GM10248 (cell line): ENCODE measurements at places on chromosomes 12 and 14.

GRCh38 chr12:55314043-55314442 lies at the start of gene OR6C1:
TSS of gene OR6C1 (plus strand) at chr12:55314343. CDS start at chr12:55320600, 6,257 bp downstream.
- no peak for DNase-seq

- no peak for DNase-seq
Observed at GRCh38 chr12:12384571-12385340, 27.9 kb downstream of the BORCS5 start.

- DNase-seq: no peak
Observed at GRCh38 chr14:68266998-68267397, 447.4 kb downstream of the RAD51B start.

DNA sequence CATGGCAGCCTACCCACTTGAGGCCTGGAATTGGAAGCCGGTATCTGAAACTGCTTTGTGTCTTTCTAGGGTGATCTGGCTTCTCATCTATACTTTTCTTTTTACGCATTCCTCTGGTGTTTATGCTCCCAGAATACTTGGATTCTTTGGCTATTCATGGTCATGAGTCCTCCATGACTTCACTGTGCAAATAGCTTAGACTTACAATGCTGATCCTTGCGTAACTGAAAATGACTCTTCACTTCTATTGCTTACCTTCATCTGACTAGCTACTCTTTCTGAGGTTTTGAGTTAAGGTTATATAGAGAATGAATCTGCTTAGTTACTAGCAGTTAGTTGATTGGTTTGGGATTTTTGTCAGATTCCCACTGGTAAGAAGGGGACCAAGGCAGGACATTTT lies 121.7 kb upstream of the NOVA1 start:
- DNase-seq: no peak

- no peak for DNase-seq
Observed at GRCh38 chr12:52632656-52633055, 14.3 kb upstream of the KRT73 start.

GRCh38 chr12:89213139-89213538 lies 139.2 kb downstream of the DUSP6 start:
- DNase-seq: no peak

- DNase-seq: no peak
Observed at GRCh38 chr14:105709281-105710118, 183.1 kb downstream of the TMEM121 start.

GRCh38 chr14:36021030-36021422 lies 155.5 kb downstream of the PTCSC3 start:
- no peak for DNase-seq

- no peak for DNase-seq
Observed at GRCh38 chr12:27866373-27867101, 86.5 kb upstream of the MANSC4 start.

DNA sequence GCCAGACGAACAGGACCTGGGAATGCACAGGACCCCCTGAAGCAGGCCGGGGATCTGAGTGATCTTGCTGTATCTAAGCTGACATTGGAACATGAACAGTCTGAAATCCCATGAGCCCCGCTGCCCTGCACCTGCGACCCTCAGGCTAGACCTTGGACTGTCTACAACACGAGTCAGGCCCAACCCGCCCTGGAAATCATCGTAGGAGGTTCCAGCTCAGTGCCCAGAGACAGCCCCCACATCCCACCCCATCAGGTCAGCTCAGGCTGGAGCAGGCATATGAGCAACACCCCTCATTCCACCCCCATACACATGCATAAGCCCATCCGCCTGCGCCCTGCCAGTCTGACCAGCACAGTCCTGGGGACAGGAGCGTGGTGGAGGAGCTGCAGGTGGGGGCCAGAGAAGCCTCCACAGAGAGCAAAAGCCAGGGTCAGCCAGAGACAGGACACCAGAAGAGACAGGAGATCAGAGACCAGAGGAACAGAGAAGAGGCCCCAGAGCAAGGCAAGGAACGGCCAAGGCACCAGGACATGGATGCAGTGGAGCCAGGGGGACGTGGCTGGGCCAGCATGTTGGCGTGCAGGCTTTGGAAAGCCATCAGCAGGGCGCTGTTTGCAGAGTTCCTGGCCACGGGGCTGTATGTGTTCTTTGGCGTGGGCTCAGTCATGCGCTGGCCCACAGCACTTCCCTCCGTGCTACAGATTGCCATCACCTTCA lies at the start of gene AQP6:
TSS of gene AQP6 (plus strand) at position 307 of the 720 bp plus-strand sequence. CDS start at position 534, 227 bp downstream.
- no peak for DNase-seq

DNA sequence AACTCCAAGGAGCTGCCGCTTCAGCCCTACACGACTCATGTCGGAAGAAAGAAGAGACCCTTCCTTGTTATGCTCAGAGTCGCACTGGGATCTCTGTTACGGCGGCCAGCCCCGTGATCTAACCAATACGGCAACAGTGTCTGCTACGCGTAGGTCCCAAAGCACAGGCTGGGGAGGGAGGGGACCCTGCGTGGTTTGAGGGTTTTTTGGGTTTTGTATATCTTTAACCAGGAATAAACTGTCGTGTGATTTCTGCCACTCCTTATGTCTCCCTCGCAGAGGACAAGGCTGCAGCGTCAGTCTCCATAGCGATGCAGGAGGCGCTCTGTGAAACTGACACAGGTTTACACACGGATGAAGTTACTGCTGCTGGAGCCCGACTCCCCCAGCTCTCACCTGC lies 60.0 kb upstream of the DIO3 start:
- no peak for DNase-seq

DNA sequence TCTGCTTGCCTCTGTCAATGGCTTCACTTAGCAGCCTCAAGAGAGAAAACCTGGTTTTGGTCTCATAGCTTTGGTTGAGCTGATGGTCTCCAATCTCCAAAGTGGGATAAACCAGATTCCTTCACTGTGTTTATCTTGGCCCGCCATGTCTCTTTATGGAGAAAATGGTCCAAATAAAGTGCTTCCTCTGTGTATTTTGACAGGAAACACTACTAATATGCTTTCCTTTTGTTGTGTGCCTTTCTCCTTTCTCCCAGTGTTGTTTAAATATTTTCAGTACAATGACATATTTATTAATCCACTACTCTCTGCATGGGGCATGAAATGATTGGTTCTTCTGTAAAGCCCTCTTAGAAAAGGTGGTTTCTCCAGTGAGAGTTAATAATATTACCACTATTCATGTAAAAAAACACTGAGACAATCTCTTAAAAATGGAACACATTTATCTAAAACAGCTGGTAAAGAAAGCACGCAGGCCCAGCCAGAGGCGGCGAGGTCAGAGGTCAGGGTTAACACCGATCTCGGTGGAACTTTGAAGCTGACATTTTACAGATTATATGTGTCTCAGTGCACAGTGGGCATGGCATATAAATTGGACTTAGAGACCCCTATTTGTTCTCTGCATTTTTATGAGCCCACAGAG lies 24.2 kb downstream of the TMEM30B start:
- DNase-seq: no peak

DNA sequence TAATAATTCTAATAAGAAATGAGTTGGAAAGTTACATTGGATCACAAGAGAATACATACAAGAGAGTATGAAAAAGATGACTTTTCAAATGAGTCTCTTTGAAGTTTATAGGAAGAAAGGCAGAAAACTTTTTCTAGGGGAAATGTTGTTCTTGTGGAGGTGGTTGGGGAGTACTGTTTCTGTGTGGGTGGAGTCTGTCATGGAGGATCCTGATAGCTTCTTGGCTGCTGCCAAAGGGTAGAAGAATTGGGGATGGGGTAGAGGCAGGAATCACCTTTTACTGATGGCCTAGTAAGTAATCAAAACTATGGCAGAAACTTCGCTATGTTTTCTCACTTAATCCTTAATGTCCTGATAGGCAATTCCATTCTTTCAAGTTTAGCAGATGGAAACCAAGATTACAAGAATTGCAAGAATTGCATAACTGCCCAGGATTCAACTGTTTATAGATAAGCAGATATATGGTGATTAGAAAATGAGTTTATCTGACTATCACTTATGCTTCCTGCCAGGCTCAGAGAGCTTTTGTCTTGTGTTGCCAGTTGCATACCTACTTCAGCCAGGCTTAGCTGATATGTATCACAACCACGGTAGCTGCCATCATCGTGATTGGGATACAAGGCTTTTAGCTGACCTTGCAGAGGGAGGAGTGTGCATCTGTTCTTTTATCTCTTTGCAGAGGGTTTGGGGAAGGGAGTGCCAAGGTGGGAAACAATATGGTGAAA lies 463.9 kb downstream of the TMTC2 start:
- no peak for DNase-seq

- no peak for DNase-seq
Observed at GRCh38 chr14:104694475-104694950, 5.1 kb downstream of the INF2 start.

GRCh38 chr12:53098354-53098981 lies 1.0 kb downstream of the IGFBP6 start:
- DNase-seq: peak; percentile 17

GRCh38 chr12:51841727-51842126 lies 6.8 kb downstream of the FIGNL2 start:
- DNase-seq: no peak

- no peak for DNase-seq
Observed at GRCh38 chr12:65229441-65229840, 49.0 kb upstream of the MSRB3 start.
